H9 (cell line): ENCODE measurements at places on chromosomes 7 and 10. TPM values are rescaled to one million over a fixed set of nuclear protein-coding genes. Genes with fewer than 3 reads are reported as not detected.

DNA sequence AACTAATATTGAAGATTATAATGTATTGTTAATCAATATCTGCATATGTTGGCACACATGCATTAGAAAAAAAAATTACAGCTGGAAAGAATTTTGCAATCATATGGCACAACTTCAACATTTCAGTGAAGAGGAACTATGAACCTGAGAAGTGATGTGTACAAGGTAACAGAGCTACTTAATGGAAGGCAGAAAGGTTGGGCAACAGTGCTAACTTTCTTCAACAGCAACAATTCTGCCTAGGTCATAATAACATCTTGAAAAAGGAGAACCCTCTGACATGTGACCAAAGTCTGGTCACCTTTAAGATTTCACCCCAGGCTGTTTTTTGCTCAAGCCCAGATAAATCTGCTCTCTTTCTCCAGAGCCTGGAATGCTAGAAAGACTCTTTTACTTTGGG, 47.9 kb upstream of the SKAP2 start:
- DNase-seq, result no peak

DNA sequence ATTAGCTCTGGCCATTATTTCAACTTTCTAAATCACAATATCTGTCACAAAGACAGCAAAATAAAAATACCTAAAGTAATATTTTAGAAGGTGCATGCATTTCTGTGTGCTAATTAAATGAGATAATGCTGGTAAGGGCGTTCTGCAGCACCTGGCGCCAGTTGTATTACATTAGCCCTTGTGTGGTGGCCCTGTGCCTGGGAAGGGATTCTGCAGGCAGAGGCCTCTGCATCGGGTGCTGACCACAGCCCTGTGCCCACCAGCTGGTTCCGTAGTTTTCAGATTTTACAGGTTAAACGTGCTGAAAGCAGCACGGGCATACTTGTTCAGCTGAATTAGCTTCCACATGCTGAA, 157.7 kb upstream of the PRKCQ start:
- no peak for DNase-seq

Gene GPRIN2
- 10.1 and 10.5 TPM in 2 replicates for total RNA-seq

- no peak for DNase-seq
Measured at GRCh38 chr7:32583791-32584190, 88.5 kb downstream of the AVL9 start.

Gene TAS2R41
- total RNA-seq, result not detected in 2 replicates

Gene PPP1R9A
- total RNA-seq, result 17.0 and 17.3 TPM in 2 replicates

- DNase-seq, result no peak
Measured at GRCh38 chr10:52318822-52319464, 4.9 kb downstream of the DKK1 start.

DNA sequence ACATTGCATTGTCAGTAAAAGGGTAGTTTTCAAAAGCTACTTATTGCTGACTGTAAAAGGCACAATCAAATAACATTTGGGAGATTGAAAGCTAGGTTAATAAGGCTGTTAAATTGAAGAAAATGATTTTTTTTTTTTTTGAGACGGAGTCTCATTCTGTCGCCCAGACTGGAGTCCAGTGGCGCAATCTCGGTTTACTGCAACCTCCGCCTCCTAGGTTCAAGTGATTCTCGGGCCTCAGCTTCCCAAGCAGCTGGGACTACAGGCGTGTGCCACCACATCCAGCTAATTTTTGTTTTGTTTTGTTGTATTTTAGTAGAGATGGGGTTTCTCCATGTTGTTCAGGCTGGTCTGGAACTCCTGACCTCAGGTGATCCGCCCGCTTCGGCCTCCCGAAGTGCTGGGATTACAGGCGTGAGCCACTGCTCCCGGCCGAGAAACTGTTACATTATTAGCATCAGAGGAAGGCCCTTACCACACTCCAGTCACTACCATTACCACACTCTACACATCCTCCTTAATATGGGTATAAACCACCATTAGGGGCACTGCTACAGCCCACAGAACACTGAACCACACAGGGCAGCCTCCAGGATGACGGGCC, 1.0 kb downstream of the CYP51A1 start:
- DNase-seq, result no peak

Gene ACHE
- total RNA-seq, result 5.7 and 7.0 TPM in 2 replicates

GRCh38 chr10:131461093-131461492, 149.6 kb upstream of the TCERG1L start:
- no peak for DNase-seq

Gene MSS51
- total RNA-seq, result 1.4 and 1.9 TPM in 2 replicates

Gene KLF6
- 19.3 and 20.9 TPM in 2 replicates for total RNA-seq

Gene SCD
- total RNA-seq, result 354 TPM in 2 replicates

GRCh38 chr7:97973206-97973658, 16.8 kb downstream of the OCM2 start:
- DNase-seq, result peak; percentile 93

DNA sequence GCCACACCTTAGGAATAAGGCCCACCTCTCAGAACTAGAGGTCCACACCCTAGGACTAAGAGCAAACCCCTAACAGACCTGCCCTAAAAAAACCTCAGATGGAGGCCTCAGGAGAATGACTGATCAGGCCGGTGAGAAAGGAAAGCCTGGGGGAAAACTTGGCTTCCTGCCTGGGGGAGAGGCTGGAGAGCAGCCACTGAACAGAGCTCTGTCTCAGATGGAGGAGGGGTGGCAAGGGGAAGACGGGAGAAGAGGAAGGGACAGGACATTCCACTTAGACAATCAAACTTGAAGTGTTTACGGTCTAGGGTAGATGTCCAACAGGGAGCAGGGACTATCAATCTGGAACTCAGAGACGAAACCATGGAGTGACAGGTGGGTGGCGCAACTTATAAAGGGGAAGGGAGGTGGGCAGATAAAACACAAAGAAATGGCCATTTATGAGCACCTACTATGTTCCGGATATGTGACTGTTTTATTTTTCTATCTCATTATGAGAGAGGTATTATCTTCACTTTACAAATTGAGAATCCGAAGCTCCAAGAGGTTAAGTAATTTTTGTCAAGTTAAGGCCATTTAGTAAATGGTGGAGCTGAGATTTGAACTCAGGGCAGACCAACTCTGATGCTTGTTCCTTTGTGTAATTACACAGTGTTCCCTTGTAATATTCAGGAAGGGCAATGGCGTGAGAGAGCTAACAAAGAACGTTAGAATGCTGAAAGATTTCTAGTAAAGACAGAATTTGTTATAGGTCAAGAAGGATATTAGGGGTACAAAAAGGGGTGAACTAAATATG, 82.6 kb downstream of the DNMBP start:
- DNase-seq, result no peak

- DNase-seq, result no peak
Measured at GRCh38 chr10:86068231-86069054, 298.2 kb downstream of the GRID1 start.

- DNase-seq, result no peak
Measured at GRCh38 chr10:116237970-116238369, 35.0 kb downstream of the GFRA1 start.

Gene NXPH1
- total RNA-seq, result 0.11 and 0.15 TPM in 2 replicates

GRCh38 chr7:117195361-117196029, 127.4 kb downstream of the WNT2 start:
- no peak for DNase-seq

Gene GIMAP8
- not detected in 2 replicates for total RNA-seq

GRCh38 chr7:4739528-4739992, 35.9 kb upstream of the AP5Z1 start:
- no peak for DNase-seq

Gene SERPINE1
- total RNA-seq, result 11.5 and 13.0 TPM in 2 replicates

Gene ZC3HAV1
- 32.2 and 32.8 TPM in 2 replicates for total RNA-seq

DNA sequence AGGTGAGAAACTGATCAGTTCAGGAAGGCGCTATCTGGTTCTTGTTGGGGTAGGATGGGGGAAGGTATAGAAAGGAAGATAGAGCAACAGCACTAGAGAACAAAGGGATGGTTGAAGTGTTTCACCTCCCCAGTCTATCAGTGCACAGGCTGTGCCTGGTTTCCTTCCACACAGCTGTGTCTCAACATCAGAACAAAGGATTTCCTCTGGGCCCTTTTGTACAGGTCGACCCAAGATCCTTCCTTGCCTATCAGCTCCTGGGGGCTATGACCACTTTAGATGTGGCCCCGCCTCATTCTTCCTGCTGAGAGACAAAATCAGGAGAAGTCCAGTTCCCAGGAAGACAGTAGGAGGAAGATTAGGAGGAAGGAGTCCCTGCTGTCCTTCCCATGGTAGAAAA, 65.6 kb downstream of the NAMPT start:
- no peak for DNase-seq

DNA sequence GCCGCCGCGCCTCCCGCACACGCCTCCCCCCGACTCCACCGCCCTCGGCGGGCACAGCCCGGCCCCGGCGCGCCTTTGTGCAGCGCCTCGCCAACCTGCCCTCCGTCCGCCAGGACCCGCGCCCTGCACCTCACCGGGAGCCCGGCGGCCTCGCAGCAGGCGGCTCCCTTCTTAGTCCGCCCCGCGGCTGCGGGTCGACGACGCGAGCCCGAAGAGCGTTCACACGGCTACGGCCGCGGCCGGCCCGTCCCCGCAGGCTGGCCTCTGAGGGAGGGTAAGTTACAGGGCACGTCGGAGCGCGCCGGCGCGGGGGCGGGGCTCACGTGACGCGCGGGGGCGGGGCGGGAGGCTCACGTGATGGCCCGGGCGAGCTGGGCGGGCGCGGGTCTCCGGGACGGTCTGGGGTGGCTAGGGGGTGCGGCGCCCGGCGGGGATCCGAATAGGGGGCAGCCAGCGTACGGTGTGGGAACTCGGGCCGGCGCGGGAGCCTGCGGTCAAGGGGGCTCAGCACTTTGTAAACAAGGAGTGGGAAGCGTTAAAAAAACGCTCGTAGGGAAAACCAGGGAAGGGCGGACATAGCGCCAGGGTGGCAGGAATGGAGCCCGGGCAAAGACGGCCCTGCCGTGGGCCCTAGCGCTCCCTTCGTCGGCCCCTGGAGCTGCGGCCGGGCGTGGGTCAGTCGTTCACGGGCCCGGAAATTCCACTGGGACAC, at the start of gene ARHGAP12:
Gene ARHGAP12, minus strand, starts transcription at position 283 of the 712 bp plus-strand sequence. CDS start 19,976 bp downstream, outside the sequence.
- DNase-seq, result peak; percentile 90

GRCh38 chr10:24027107-24027506, 181.8 kb upstream of the KIAA1217 start:
- DNase-seq, result no peak

GRCh38 chr7:99504281-99504602, 220 bp upstream of the ZKSCAN5 start:
- DNase-seq, result peak; percentile 100

Gene PRSS37
- total RNA-seq, result not detected in 2 replicates

- DNase-seq, result no peak
Measured at GRCh38 chr7:83414947-83415346, 234.0 kb downstream of the SEMA3E start.

DNA sequence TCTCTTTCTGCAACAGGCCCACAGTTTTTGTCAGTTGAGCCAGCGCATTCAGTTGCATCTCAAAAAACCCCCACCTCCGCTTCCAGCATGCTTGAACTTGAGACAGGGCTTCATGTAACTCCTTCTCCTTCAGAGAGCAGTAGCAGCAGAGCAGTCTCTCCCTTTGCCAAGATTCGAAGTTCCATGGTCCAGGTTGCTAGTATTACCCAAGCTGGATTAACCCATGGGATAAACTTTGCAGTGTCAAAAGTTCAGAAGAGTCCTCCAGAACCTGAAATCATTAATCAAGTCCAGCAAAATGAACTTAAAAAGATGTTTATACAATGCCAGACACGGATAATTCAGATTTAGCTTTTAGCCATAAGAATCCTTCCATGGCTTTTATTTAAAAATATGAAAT, 45.2 kb downstream of the MCMBP start:
- no peak for DNase-seq

Gene PRSS2
- total RNA-seq, result not detected in 2 replicates

Gene CYP3A7
- total RNA-seq, result not detected in 2 replicates

- no peak for DNase-seq
Measured at GRCh38 chr10:35650894-35651293, 8.8 kb upstream of the FZD8 start.

DNA sequence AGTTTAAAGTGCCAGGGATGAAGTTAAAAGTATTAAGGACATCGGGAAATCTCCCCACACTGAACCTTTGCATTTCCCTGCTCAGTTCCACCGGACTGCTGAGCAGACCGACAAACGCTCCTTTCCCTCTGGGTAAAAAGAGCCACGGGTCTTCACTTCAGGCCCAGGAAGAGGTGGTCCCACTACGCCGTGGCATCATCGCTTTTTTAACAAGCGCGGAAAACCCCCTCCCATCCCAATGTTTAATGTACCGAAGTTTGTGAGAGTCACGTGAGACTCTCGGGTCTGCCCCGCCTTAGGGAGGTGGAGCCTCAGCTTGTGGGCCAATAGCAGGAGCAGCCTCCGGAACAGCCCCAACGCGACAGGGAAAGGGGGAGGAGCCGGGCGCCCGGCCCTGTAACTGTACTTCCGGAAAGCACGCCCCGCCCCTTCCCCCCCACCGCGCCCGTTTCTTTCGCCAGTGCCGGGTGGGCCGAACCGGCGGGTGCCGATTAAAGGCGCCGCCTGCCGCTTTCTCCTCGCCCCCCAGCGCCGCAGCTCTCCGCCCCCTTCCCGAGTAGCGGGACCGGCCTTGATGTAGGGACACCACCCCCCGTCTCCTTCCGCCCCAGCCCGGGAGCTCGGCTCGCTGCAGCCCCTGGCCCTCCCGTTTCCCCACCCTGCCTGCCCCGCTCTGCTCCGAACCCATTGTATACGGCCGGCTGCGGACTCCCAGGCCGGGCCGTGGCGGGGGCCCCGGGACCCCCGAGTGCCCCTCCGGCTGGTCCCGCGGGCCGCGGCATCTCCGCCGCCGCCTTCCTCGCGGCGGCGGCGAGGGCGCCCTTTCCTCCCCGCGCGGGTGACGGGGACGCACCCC, 2.2 kb upstream of the TRIM8 start:
- DNase-seq, result peak; percentile 98

- DNase-seq, result no peak
Measured at GRCh38 chr10:127325506-127325905, 129.1 kb upstream of the INSYN2A start.

- DNase-seq, result no peak
Measured at GRCh38 chr10:6140141-6140841, 51.5 kb downstream of the RBM17 start.

- DNase-seq, result peak; percentile 13
Measured at GRCh38 chr7:44180631-44181030, 8.6 kb downstream of the GCK start.
